ENCODE measurements at places on chromosomes 1 and 21.

GRCh38 chr1:12456979-12457378 is 161.0 kb downstream of the DHRS3 start:
- DNase-seq = no peak

- DNase-seq = no peak
Observed at GRCh38 chr21:36465478-36465877, 14.4 kb downstream of the CLDN14 start.

- DNase-seq = no peak
Observed at GRCh38 chr1:22326372-22326915, 125.2 kb upstream of the ZBTB40 start.

- no peak for DNase-seq
Observed at GRCh38 chr1:106178791-106179190, 877.7 kb upstream of the PRMT6 start.

DNA sequence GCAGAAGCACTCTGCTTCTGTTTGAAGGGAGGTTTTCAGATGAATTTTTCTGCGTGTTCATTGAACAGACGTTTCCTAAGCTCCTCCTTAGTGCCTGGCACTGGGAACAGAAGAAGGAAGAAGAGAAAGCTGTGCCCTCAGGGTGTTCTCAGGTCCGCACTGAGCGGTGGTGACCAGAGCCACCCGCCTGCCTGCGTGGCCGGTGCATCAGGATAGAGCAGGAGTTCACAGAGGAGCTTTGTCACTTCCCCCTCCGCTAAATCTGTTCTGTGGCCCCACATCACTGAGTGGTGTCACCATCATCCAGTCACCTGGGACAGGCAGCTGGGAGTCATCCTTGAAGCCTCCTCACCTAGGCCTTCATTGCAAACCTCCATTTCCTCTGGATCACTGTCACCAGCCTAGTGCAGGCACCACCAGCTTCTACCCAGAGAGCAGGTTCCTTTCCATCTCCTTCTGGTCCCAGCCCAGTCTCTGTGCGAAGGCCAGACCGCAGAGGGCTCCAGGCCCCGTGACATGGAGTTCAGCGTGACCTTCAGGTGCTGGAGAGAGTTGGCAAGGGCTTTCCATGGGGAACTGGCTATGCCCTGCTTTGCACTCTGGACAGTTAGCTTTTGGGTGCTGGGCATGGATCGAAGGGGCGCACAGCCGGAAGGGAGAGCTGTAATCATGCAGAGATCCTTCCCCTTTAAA is 21.7 kb downstream of the PARK7 start:
- DNase-seq = no peak

- DNase-seq = no peak
Observed at GRCh38 chr1:15937706-15938168, 38.2 kb downstream of the ZBTB17 start.

DNA sequence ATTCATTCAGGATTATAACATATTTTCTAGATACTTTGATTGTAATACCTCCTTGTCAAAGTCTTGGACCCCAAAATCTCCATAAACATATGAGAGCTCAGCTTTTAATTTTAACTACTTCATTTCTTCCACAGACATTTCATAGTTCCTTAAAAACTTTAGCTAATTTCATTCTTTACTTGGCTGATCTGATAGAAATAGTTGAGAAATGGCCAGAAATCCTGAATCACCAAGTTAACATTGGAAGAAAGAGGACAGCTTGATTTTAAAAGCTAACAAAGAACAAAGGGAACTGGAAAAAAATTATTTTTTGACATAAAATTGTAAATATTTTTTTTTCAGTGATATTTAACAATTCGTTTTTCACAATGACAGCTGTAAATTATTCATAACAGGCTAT is 216.5 kb downstream of the NTNG1 start:
- no peak for DNase-seq

DNA sequence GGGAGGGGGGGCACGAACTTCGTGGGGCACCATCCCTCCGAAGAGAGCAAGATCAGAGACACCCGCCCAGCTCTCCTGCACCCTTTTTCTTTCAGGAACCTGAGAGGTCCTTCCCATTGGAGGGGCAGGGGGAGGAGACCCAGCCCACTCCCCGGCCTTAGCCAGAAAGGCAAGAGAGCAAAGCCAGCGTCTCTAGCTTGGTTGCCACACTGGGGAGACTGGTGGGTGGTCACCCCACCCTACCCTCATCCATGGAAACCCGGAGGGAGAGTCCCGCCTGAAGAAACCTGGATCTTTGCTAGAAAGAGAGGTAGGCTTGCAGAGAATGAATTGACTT is 246 bp downstream of the ATP2B4 start:
- DNase-seq = no peak

DNA sequence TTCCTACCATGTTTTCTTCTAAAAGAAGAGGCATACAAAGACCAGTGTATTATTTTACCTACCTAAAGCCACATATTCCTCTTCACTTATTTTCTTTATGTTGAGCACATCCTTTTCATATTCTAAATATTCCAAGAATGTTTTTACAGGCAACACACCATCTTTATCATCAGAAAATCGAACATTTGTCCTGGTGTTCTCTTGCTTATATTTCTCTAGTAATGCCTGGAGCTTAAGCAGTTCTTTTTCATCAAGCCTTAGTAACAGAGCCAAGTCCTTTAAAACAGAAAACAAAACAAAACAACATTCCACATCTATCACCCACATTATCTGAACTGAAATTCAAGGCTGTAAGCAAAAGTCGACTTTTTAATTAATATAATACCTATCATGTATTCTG is 88.7 kb downstream of the IARS2 start:
- DNase-seq = no peak

DNA sequence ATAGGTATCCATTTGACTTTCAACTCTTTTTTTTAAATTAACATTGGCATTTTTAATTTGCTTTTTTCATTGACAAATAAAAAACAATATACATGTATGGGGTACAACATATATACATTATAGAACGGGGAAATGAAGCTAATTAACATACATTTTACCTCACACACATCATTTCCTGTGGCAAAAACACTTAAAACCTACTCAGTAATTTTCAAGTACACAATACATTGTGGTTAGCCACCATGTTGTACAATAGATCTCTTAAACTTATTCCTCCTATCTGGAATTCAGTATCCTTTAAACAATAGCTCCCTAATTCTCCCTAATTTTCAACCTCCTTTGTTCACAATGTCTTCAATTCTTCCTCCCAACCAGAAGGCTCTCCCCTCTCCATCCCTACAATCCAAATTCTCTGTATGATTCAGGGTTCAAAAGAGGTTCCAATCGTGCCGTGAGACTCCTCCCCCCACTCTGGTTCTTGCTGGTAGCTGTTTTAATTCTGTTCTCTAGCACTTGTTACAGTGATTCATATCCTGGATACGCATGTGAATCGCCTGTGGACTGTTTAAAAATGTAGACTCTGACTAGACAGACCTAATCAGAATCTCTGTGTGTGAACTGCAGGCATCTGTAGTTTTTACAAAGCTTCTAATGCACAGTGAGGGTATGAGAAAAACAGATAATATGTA is 87.6 kb upstream of the DUSP10 start:
- no peak for DNase-seq

DNA sequence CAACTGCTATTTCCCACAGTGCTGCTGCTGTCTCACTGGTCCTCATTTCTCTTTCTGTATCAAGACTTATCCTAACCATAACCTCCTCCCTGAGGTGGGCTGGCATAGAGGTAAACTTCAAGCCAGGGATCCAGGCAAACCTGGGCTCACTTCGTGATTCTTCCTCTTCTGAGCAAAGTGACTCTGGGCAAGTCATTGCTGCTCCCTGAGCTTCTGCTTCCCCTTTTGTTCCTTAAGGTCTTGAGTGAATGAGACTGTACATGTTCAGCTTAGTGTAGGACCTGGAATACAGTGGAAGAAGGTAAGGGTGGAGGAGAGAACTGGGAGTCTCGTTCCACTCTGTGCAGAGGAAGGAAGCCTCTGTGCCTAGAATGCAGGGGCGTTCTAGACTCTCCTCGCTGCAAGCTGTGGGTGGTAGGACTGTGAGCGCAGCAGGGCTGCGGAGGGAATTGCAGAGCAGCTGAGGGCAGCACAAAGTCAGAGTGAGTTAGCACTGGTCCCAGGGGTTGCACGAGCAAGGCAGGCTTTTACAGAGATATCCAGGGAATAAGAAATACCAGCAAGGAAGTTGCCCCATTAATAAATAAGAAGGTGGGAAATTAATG is 11.4 kb upstream of the ERI3 start:
- DNase-seq = no peak

DNA sequence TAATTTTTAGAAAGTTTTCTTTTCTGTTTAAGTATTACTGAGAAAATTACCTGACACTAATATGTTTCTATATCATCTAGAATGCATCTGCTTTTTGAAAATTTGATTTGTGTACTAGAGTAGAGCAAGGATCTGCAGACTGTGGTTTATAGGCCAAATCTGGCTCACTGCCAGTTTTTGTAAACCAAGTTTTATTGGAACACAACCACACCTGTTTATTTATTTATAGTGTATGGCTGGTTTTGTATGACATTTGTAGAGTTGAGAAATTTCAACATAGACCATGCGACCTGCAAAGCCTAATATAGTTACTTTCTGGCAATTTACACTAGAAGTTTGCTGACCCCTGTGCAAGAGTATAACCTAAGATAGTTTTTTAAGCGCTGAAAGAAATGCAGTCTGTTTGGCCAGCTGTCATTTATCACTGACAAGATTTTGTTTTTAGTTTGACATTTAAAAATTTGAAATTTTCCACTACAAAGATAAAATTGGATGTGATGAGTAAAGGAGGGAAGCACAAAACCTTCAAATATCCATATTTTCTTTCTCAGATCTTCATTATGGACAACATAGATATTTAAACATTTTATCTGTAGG is 36.1 kb upstream of the CACYBP start:
- DNase-seq = no peak

DNA sequence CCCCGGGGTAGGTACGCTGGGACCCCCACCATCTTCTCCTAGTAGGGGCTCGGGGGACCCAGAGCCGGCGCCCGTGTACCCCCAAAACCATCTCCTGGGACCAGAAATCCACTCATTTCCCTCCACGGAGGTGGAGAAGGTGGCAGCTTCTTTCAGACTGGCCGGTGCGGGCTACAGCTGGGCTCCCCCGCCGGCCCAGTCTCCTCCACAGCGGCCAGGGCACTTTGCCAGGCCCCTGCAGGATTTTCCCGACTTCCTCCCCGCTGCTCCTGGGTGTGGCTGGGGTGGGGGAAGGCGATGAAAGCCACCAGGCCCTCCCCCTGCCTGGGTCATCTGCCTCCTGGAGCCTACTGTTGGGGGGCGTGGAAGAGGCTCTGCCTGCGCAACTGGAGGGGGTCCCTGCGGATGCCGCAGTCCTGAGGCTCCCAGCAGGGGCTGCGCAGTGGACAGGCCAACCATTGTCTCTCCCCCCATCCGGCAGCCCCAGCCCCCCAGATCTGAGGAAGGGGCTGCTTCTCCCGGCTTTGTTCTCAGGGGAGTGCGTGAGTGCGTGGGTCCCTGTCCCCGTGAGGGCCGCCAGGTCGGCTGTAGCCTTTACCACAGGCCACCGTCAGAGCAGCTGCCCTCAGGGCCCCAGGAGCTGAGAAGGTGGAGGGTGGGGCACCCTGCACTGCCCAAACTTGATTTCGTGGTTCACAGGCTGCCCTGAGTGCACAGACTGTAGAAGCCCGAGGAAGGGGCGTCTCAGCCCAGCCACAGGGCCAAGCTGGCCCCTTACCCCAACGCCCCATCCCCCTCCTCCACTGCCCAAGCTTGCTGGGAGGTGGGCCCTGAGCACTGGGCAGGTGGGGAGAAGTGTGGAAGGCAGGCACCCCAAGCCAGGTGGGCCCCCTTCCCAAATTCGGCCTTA is 1.3 kb downstream of the AGRN start:
- no peak for DNase-seq

- no peak for DNase-seq
Observed at GRCh38 chr21:43974791-43975468, 37.2 kb upstream of the TRAPPC10 start.

DNA sequence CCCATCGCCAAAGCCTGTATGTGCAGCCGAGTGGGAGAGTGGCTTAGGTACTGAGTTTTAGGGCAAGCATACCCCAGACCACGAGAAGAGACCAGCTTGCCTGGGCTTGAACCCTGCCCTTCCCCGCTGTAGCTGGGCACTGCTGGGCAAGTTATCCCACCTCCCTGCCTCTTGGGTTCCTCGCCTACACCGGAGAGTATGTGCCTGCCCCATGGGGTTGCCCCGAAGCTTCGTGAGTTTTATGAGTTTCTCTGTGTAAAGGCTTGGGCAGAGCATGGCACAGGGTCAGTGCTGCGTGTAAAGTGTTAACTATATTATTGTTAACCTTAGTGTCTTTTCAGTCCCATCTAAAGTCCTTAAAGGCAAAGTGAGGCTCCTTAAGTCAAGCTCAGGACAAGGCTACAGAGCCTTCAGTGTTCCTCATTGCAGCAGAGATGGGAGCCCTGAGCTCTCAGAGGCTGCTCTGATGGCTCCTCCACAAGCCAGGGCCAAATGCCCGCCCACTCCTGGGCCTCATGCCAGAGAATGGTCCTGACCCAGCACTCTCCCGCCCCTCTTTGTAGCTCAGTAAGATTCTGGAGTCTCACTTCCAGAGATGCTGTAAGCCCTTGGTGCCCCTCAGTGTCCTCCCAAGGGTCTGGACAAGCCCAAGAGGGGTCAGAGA is 37.0 kb upstream of the KCNA10 start:
- no peak for DNase-seq

GRCh38 chr1:97632075-97632474 is 288.8 kb downstream of the DPYD start:
- no peak for DNase-seq

- no peak for DNase-seq
Observed at GRCh38 chr21:34595457-34595856, 19.5 kb downstream of the RCAN1 start.

DNA sequence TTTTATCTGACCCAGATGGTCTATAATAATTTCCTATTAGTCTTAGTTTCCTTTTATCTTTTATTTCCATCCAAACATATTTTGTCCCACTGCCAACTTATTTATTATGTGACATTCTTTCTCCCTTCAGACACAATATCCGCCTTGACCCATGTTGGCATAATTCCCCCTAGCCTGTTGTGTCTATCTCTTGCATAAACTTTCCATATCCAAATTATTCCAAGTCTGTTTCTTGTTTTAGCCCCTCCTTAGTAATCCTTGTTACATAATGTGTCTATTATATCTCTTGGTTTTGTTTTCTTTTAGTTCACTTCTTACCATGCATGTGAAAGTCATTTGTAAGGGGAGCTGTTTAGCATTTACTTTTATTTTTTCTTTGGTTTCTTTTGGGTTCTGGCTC is 81.6 kb upstream of the CACHD1 start:
- DNase-seq = no peak

- no peak for DNase-seq
Observed at GRCh38 chr21:29316806-29317205, 18.1 kb downstream of the BACH1 start.

GRCh38 chr1:78664763-78665162 is 15.1 kb downstream of the IFI44 start:
- no peak for DNase-seq

DNA sequence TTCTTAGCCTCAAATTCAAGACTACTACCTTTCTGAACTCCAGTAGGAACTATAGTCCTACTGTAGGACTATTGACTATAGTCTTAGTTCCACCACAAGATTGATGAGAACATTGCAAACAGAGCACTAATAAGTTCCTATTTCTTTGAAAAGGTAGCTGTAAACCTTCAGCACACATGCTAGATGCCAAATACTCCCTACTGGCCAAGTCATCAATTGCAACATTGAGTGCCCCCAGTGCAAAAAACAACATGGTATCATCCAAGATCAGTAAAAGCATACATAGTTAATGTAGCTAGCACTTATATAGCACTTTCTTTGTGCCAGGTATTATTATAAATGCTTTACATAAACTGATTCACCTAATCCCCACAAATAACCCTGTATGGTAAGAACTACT is 99.8 kb downstream of the MRPL39 start:
- no peak for DNase-seq

All from stimulated activated naive B cell treated with anti-CD40 and anti-IgM and Interleukin-4, amounts not matched to agents 10 μg/mL and 1 μg/mL and 100 μg/mL, for 72 hours (primary cell).